ENCODE measurements at places on chromosomes 2 and 18.

- no peak for DNase-seq
These were observed 883.3 kb downstream of the CNTNAP5 start for GRCh38 chr2:124908411-124908810.

DNA sequence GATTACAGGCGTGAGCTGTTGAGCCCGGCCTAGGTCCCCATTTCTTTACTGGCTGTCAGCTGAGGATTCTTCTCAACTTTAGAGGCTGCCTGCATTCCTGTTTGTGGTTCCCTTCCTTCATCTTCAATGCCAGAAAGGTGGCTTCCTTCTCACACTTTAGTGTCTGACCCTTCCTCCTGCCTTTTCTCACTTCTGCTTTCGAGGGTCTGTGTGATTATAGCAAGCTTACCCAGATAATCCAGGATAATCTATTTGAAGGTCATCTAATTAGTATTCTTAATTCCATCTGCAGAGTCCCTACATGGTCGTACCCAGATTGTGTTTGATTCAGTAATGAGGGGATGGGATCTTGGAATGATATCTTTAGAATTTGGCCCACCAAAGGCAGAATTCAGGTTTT, 157.4 kb downstream of the TANC1 start:
- no peak for DNase-seq

GRCh38 chr2:45812011-45812500, 160.6 kb downstream of the PRKCE start:
- DNase-seq, result no peak

DNA sequence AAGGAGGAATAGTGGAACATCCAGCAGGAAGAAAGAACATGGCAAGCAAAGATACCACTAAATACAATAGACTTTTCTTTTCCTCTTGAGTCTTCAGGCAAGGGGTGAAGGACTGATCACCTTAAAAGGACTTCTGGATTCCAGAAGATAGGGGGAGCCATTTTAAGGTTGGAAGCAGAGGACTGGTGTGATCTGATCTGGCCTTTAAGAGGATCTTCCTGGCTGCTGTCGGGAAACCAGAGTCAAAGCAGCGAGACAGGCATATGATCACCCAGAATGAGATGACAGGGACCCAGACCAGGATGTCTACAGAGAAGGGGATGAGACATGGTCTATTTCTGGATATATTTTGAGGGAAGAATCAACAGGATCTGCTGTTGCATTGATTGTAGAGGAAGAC, 558.0 kb downstream of the STK39 start:
- DNase-seq, result no peak

- no peak for DNase-seq
These were observed 75.9 kb upstream of the COL3A1 start for GRCh38 chr2:188898261-188898660.

DNA sequence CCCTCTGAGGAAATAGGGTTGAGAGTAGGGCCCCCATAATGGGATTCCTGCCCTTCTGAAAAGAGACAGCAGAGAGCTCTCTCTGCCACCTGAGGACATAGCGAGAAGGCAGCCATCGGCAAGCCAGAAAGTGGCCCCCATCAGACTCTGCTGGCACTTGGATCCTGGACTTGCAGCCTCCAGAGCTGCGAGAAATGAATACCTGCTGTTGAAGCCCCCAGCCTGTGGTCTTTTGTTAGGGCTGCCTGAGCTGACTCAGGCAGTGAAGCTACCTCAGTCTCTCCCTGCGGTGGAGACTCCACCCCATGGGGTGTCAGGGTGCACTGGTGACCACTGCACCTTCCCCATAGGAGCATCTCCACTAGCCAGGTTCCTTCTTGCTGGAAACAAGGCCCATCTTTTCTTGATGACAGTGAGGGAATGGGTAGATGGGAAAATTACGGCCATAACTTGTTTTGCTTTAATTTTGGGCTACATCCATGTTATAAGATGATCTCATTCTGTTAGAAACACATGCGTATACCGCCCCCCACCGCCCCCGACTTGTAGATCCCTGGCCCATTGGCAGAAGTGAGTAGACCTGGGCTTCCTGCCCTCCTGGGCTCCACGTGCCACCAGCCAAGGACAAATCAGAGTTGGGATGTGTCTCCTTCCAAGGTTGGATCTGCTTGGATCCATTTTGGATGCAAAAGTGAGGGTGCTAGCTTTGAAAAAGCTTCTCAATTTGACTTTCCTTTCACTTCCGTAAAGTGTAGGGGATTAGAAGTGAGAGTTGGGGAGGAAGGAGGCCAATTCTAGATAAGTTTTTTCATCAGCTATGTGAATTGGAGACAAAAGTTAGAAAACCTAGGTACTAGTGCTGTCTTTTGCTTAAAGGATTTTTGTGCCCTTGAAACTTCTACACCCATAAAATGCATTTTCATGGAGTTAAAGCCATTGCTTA, 42.9 kb downstream of the NCK2 start:
- DNase-seq, result peak; percentile 50

GRCh38 chr2:232787806-232788205, 11.4 kb upstream of the KCNJ13 start:
- no peak for DNase-seq

DNA sequence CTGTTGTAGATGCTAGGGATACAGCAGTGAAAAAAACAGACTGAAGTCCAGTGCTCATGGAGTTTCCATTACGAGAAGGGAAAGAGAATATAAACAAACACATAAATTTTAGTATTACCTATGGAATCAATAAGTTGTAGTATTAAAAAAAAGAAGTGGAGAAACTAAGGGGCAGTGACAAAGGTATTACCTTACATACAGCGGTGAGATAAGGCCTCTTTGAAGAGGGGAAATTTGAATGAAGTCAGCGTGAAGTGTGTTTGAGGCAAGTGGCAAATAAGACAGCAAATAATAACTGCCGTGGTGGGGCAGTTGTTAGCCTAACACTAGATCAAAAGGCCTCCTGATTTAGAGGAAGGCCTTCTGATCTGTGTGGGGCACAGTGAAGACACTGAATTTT, 57.9 kb downstream of the TLK1 start:
- DNase-seq, result no peak

- DNase-seq, result no peak
These were observed 136.1 kb downstream of the TMEM200C start for GRCh38 chr18:5759194-5759593.

GRCh38 chr2:20916604-20917286, 93.8 kb upstream of the LDAH start:
- DNase-seq, result no peak

DNA sequence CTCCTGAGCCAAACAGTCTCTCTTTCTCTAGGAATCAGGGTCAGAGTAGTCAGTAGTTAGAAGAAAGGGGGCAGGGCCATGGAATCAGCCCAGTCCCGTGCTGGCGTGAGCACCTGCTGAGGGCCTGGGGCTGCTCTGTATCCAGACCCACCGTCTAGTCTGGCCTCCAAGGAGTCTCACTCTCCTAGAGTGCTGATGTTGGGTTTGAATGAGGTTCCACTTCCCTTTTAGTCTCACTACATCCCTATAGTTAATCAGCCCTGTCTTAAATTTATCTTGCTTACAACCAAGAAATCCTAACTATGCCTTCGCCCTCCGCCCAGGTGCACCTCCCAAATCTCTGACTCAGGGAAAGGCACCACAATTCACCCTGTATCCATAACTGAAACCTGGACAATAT, 13.4 kb upstream of the KCTD1 start:
- no peak for DNase-seq

DNA sequence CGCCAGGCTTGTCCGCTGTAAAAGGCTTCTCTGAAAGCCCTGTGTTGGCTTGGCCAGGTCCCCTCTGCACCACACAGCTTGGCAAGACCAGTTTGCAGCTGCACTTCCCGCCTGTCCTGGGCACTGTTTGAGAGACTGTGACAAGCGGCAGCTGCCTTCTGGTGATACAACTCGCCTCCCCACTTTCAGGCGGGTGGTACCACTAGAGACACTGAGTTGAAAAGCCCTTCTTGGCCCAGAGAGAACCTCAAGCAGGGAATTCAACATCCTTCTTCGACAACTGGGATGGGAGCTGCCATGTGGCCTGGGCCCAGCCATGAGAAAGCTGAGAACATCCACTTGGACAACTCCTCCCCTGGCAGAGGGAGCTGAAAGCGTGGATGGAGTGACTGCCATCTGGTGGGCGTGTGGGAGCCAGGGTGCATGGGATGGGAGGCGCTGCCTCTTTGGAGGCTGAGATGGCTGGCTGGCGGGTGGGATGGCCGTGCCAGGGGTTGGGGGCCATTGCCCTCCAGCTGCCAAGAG, 125.5 kb upstream of the REV1 start:
- DNase-seq, result no peak

DNA sequence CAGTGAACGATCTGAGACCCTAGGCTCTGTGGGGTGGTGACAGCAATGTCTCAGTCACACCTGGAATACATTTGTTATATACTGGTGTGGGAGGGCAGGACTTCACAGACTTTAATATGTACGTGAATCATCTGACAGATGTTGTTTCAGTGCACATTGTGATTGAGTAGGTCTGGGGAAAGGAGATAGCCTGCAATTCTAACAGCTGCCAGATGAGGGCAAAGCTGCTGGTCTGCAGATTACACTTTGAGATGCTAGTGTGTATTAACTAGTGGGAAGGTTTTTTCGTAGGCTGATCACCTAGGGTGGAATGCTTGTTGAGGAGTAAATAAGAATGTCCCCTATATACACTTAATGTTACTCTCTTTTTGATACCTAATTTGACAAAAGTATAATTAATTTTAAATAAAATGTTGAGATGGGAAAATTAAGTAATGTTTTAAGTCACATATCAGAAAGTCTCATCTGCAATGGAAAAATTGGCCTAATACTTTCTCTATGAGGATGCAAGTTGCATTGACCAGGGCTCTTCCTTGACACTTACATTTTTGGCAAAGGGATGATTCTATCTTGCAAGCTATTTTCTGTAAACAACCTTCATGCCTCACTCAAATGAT, 496.9 kb upstream of the HNMT start:
- peak; percentile 14 for DNase-seq

DNA sequence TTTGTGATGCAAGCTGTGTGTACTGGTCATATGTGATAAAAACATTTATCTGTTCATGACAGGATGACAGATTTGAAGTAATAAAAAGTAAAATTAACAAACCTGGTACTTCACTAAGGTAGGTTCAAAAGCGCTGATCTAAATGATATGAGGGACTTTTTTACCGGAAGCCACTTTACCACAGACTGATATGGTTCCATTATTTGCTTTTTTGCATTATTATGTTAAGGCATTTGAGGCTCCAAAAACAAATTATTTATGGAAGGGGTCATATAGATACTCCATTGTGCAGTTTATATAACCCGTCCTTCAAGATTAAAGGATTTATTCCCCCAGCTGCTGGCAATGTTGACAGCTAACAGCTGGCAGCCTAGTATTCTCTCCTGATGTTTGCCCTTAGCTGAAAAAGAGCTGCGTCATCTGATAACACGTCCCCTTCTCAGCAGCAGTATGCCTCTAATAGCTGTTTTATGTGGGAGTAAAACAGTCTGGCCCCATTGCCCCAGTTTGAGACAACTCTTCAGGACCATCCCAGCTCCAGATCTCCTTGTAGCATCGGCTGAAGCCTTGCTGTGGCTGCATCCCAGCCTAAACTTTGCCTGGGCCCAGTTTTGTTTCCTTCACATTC, 84.8 kb upstream of the XIRP2 start:
- DNase-seq, result no peak

DNA sequence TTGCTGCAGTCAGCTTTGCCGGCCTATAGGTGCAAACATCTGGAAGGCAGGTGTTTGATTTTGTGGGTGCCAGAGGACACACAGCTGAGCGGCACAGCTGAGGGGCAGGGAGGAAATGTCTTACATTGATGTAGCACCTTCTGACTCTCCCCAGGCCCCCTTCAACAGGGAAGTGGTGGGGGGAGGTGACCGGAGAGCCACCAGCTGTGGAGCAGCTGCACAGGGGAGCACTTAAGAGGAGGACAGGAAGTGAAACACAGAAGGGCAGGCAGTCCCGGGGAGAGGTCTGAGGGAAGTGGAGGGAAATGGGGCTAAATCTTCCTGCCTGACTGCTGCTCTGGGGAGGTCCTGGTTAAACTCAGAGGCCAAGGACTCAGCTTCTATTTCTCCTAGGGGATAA, 409.1 kb downstream of the TNS1 start:
- no peak for DNase-seq

- no peak for DNase-seq
These were observed 339.9 kb upstream of the LRRTM4 start for GRCh38 chr2:77862120-77862519.

- no peak for DNase-seq
These were observed 40.2 kb upstream of the MCFD2 start for GRCh38 chr2:46955764-46956163.

DNA sequence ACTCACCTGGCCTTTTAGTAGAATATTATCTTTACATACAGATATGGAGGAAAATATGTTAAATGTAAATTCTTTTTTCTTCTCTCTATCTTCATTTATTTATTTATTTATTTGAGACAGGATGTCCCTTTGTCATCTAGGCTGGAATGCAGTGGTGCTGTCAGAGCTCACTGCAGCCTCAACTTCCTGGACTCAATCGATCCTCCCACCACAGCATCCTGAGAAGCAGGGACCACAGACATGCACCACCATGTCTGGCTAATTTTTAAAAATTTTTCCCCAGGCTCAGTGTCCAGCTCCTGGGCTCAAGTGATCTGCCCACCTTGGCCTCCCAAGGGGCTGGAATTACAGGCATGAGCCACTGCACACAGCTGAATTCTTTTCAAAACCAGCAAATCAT, 20.3 kb downstream of the KYNU start:
- no peak for DNase-seq

DNA sequence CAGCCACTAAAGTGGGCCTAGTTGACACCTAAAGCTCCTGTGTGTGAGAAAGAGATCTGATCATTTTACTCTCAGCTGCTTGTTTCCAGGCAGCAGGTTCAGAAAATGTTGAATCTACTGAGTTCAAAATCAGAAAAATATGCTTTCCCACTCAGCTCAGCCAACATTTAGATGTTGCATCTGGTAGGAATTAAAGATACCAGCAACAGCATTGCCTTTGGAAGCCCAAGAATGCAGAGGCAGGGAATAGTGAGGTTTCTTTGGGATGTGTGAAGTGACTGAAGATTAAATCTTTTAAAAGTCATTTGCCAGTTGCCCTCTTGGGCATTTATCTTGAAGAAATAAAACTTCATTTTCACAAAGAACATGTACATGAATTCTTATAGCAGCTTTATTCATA, 33.9 kb upstream of the DOCK10 start:
- DNase-seq, result no peak

- no peak for DNase-seq
These were observed 143.0 kb downstream of the AQP4 start for GRCh38 chr18:26722565-26722931.

GRCh38 chr2:130391872-130392670, 36.2 kb downstream of the PTPN18 start:
- peak; percentile 19 for DNase-seq

DNA sequence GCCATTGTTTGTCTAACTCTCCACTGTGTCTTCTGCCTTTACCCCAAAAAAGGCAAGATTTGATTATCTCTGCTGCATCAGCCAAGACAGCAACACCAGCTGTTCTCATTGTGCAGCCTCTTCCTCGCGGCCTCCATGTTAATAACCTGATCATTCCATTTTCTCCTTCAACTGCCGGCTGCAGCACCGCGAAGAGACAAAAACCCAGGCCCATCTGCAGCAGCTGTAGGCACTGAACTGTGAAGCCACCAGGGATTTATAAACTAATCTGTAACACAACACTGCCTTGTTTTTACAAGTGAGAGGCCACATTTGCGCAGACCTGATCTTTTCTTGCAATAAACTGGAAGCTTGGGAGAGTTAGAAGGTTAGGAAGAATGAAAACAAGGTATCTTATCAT, 147.8 kb downstream of the SATB2 start:
- DNase-seq, result no peak

All from mucosa of gallbladder (tissue), 1 donor.